ENCODE measurements at places on chromosomes 6 and 20.
A peak's percentile ranks its signal among the peaks of the same experiment; 100 is the strongest.

- no peak for DNase-seq
These were observed 31.9 kb downstream of the ARID1B start for GRCh38 chr6:156809034-156809433.

DNA sequence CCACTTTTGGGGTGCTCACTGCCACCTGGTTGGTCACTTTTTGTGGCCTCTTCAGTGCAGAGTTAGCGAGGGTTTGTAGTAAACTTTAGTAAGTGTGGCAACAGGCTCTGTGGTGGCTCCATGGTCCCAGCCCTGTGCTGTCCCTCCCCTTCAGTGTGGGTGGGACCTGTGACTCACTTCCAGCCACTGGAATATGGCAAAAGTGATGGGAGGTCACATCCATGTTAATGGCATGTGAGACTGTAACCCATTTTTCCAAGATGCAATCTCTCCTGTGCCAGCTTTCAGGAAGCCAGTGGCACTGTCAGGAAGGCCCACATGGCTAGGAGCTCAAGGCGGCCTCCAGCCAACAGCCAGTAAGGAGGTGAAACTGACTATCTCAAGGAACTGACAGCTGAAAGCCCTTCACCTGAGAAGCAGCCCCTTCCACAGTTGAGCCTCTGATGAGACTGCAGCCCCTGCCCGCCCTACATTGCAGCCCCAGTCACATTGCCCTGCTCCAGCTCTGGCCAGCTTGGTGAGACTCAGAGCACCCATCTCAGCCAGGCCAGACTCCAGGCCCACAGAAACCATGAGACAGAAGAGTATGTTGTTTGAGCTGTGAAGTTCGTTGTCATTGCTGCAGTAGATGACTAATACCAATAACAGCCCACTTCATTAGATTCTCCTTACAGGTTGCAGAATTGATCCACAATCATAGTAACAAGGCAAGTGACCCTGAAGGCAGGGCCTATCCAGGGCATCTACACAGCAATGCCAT, 13.1 kb upstream of the CST7 start:
- no peak for DNase-seq

DNA sequence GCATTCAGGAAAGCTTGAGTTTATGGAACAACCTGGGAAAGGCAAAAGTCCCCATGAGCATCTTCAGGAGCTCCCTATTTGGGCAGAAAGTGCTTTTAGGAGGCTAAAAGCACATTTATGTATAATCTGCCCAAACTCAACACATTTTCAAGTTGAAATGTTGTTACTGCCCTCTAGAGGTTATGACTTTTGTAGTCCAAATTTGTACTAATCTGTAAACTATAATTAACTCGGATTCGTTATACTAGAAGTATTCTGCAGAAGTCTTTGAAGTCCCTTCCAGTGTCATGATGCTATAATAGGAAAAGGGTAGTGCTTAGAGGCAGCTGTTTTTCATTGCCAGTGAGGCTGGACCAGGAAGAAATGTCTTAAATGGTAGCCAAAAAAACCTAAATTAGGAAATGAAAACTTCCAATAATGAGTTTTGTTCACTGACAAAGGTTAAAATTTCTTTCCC, 44.8 kb upstream of the EMILIN3 start:
- DNase-seq: no peak

DNA sequence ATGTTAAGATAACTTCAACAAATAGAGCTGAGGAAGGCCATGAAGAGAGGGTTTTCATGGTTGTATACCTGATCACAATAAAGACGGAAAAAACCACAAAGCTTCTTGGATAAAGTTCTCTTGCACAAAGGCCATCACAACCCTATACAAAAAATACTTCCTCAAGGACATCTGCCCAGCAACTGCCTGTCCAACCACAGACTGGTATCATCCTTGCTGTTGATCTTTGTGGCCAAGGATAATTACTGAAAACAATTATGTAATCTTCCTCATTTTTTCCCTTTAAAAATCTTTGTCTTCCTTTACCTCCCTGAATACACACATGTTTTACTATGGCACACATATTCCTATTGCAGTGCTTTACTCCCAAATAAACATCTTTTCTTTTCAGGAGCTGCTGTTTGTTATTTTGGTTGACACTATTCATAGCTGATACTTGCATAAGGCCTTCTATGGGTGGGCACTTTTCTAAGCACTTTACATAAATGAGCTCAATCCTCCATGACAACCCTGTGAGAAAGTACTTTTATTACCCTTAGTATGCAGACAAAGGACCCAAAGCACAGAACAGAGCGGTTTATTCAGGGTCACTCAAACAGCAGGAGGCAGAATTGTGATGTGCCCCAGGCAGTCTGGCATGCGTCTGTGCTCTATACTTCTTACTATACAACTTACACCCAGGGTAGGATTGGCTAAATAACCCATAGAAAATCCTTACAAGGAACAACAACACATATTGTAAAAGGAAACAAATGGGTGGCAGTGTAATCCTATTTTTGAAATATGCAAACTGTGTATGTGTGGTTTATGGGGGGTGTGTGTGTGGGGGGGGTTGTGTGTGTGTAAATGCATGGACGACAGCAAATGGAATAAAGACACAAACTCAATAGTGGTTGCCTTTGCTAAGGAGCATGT, 35.1 kb downstream of the SNRNP48 start:
- no peak for DNase-seq

GRCh38 chr6:31558631-31559500, 11.5 kb downstream of the NFKBIL1 start:
- DNase-seq: no peak

GRCh38 chr6:138736640-138737039, 36.9 kb upstream of the CCDC28A start:
- DNase-seq: no peak

DNA sequence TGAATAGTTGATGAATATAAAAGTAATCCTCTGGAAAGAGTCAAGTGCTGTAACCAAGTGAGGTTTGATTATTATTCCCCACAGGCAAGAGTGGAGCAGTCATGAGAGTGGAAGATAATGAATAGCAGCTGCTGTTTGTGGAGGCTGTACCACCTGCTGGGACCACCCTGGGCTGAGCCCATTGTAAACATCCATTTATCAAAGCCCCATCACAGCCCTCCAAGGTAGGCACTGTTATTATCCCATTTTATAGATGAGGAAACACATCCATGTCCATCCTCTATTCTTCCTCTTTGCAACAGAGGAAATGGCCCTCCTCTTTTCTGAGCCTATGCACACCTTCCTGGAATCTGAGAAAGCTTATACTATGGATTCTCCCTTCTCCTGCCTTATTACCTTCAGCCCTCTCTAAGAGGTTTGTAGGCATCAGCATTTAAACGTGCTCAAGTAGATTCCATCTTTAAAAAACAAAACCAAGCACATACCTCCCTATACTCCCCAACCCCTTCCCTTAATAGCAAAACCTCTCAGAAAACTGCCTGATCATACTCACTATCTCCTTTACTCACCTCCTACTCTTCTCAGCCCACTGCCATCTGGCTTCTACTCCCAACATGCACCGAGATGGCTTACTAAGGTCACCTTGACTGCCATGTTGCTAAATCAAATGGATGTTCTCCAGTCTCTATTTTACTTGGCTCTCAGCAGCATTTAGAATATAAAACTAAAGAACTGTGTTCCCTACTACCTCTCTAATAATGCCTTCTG, 37.1 kb downstream of the CDH22 start:
- DNase-seq: no peak

GRCh38 chr6:105850261-105851112, 235.6 kb upstream of the PRDM1 start:
- DNase-seq: no peak

GRCh38 chr6:75934643-75935472, 137.6 kb downstream of the IMPG1 start:
- DNase-seq: peak; percentile 59

GRCh38 chr20:63636752-63637628, 10.1 kb upstream of the GMEB2 start:
- DNase-seq: no peak

- DNase-seq: no peak
These were observed 292.9 kb upstream of the ZFP64 start for GRCh38 chr20:52484438-52484837.

DNA sequence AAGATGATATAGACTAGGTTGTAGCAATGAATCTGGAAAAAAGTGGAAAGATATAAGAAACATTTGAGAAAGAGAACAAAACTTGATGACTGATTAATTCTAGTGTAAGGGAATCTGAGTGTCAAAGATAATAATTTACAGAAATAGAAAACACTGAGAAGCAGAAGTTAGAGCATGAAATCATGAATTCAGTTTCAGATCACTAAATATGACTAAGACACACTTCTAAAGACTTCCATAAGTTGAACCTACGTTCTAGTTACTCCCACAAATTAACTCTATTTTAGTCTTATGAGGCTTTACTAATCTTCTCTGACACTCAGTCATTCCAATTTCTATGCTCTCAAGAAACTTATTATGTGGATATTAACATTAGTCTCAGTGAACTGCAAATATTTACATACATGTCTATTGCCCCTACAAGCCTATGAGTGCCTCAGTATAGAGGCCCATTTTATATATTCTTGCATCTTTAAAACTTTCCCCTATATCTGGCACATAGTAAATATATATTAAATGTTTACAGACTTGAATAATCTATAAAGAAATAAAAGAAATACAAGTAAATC, 30.4 kb downstream of the IBTK start:
- DNase-seq: no peak

DNA sequence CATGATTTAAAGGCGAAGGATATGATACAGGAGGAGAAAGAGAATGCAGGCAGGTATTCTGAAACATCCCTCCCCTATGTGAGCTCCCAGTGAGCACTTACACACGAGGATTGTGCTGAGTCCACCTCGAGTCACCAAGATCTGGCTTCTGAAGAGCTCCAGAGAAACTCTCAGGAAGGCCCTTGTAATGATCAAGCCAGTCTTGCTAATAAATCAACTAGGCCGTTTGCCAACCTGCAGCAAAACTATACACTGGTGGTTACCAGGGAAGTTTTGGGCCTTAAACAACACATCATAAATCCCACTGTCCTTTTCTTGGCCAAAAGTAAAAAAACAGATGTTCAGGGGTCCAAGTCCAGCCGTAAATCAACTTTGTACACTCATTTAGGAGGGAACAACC, 79.2 kb downstream of the STXBP5 start:
- DNase-seq: no peak

DNA sequence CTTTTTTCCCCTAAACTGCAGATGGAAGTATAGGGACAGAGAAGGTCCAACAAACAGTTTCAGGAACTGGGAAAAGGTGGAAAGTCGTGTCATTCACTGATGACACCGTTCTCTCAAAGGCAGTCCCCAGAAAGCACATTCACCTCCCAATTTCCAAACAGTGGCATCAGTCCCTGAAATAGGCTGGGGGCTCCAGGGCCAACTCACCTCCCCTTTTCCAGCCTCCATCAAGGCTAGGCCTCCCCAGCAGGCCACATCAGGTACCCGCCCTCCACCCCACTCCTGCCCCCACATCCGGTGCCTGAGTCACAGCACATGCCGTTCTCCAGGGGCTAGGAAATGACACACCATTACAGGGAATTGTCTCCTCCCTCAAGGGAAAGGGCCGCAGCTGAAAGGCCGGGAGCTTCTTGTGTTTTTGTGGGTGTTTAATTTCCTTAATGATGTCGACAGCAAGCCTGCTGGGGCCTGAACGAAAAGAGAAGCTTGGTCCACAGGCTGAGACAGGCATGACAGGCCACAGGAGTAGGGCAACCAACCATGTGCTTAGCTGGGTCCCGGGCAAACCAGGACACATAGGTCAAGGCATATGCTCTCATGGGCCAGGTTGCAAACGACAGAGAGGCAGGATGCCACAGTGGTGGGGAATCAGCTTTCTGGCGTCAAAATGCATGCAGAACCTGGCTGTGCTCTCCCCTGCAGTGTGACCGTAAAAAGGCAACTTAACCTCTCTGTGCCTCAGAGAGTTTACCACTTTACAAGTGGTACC, 39.2 kb downstream of the ZMYND8 start:
- peak; percentile 81 for DNase-seq

DNA sequence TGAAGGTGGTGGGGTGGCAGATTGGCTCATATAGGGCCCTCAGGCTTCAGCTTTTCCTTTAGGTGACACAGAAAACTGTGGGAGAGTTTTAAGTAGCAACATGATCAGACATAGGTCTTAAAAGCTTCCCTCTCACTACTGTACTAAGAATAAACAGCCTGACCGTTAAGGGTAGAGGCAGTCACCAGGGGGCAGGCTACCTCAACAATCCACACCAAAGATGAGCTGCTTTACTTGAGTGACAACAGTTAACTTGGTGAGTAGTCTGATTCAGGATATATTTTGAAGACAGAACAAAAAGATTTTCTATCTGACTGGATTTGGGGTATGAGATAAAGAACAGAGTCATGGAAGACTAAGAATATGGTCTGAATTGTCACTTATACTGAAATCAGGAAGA, 193.1 kb upstream of the SHLD1 start:
- no peak for DNase-seq

GRCh38 chr6:25136854-25137253, 142.3 kb upstream of the CARMIL1 start:
- no peak for DNase-seq

GRCh38 chr6:52532457-52532856, 44.4 kb downstream of the TRAM2 start:
- no peak for DNase-seq

DNA sequence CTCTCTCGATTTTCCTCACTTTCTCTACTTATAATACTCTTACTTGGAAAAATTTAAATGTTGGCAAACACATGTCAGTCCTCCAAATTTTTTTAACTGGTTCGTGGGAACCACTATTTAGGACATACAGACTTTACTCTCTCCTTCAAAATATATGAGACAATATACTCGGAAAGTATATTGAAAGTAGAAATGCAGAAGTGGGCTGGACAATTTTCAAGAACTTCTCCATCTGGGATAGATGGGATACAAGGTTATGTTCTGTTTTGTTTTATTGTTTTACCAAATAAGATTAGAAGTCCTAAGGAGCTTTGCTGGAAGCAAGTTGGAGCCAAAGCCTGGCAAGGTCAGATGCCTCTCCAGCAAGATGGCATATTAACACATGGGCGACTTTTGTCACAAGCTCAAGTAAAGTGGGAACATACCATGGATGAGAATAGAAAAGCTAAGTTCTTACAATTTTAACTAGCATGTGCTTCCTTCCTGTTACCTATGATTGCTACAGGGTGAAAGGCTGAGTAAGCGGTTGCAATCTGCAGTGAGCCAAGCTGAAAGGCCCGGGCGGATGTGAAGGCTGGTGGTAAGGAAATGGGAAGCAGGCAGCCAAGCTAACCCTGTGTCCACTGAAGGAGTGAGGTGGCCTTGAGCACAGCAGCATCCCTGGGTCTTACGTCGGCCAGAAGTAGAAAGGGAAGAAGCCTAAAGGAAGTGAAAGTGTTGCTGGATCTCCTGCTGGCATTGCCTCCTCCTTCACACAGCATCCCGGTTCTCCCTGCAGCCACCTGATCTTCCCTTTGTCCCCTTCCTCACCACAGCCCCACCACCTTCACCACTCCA, 7.1 kb downstream of the MAP3K5 start:
- no peak for DNase-seq

GRCh38 chr20:20490673-20491072, 122.8 kb downstream of the INSM1 start:
- no peak for DNase-seq

DNA sequence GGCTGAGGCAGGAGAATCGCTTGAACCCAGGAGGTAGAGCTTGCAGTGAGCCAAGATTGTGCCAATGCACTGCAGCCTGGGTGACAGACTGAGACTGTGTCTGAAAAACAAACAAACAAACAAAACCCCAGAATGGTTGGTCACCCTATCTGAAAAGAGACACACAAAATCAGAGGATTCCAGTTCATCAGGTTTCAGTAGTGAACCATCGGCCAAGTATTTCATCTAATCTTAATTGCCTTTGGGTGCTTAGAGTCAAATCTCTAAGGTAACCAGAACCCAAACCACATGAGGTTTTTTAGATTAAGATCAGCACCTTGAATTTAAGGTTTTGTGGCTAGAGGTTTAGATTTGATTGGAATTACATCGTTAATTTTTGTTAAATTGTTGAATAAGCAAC, 8.3 kb upstream of the ZBTB2 start:
- DNase-seq: no peak

GRCh38 chr20:32674362-32674789, 635 bp upstream of the C20orf203 start:
- DNase-seq: no peak
